ENCODE measurements at places on chromosomes 6 and 20.
A peak's percentile ranks its signal among the peaks of the same experiment; 100 is the strongest.

DNA sequence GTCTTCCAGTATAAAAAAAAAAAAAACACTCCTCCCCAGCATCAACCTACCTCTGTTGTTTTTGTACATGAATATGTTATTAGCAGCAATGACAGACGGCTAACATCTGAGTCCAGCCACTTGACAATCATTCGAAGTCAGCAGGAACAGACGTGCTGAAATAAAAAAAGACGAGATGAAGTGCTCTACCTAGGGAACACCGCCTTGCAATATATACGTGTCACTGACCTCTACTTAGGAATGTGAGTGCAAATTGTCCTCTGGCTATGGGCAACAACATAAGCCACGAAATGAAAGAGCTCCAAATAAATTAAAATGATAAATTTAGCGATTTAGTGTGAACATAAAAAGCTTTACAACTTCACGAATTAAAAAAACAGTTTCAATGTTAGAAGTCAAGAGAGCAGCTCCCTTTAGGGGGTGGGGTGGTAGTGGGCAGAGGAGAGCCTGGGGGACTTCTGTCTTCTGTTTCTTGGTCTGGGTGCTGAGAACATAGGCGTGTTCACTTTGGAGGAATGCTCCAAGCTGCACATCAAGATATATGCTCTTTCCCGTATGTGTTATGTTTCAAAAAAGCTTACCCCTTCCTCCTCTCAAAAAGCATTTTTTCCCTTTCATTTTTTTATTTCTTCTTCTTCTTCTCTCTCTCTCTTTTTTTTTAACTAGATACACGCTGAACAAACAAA is 23.3 kb downstream of the EDN1 start:
- DNase-seq: no peak

- DNase-seq: no peak
These were observed 229.2 kb downstream of the COL12A1 start for GRCh38 chr6:74976701-74977100.

DNA sequence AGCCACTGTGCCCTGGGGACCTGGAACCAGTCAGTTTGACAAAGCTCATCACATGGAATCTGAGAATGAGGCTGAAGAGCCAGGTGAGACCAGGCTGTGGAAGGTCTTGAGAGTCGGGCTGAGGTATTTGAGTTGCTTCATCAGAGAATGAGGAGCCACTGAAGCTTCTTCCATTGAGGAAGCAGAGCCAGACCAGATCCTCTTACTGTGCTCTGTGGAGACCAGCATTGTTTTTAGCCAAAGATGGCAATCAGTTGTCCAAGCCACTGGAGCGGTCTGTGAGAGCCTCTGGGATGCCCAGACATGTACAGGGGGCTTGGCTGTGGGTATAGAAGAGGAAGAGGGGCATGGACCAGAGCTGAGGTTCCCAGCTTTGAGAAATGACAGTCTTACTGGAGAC is 6.1 kb upstream of the EPB41L1 start:
- no peak for DNase-seq

GRCh38 chr6:21395121-21395520 is 198.4 kb upstream of the SOX4 start:
- no peak for DNase-seq

GRCh38 chr6:158095031-158095430 is 73.0 kb downstream of the SERAC1 start:
- DNase-seq: no peak

DNA sequence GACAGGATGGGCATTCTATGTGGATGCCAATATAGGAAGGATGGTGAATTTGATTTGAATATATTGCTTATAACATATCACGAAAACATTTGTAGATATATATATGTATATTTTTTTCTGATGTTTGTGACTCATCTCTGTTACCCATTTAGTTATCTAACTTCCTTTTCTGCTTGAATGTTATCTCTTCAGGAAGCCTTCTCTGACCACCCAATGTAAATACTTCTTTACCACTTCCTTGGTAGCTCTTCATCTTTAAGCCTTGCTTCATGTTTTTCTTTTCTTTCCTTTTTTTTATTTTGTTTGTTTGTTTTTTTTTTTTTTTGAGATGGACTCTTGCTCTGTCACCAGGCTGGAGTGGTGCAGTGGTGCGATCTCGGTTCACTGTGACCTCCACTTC is 260.5 kb upstream of the EPHA7 start:
- DNase-seq: no peak

GRCh38 chr6:140846503-140847261 is 1286.0 kb upstream of the GJE1 start:
- no peak for DNase-seq

- no peak for DNase-seq
These were observed 345.3 kb upstream of the ZFP64 start for GRCh38 chr20:52536841-52537400.

GRCh38 chr6:13528232-13528631 is 40.8 kb upstream of the GFOD1 start:
- no peak for DNase-seq

- DNase-seq: no peak
These were observed 609.8 kb downstream of the RFPL4B start for GRCh38 chr6:112956696-112957535.

DNA sequence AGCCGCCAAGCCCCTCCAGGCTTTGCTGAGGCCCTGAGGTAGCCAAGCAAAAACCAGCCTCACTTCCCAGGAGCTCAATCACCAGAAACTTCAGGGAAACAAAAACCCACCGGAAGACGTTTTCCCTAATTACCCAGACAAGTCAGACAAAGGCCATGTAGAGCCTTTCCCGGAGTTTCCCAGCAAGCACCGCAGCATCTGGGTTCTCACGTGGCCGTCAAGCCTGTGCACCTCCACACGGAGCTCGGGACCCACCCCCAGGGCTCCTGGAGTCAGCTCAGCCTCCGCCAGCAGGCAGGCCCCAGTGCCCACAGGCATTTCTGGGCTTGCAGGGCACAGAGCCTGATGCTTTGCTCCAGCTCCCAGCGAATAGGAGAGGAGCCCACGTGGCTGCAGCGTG is 10.1 kb upstream of the MRGBP start:
- DNase-seq: no peak

GRCh38 chr6:33623895-33624381 is 2.8 kb downstream of the ITPR3 start:
- DNase-seq: no peak

DNA sequence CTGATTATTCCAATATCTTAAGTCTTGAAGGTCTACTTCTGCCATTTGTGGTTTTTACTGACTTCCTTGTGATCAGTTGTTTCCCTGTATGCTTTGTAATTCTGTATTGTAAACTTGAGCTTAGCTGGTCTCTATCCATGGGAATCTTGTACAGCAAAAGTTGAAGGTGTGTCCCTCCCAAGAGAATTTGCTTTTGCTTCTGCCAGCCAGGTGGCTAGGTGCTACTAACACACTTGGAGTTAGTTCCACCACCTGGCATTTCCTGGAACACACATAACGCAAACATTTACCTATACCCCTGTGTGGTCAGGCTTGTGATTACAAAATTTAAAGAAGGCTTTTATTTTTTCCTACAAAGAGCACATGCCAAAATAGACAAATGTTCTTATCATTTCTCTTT is 141.2 kb downstream of the GRM4 start:
- no peak for DNase-seq

GRCh38 chr6:35025232-35026188 is 115.6 kb downstream of the TCP11 start:
- no peak for DNase-seq

GRCh38 chr6:159037756-159038290 is 7.0 kb downstream of the TAGAP start:
- no peak for DNase-seq

DNA sequence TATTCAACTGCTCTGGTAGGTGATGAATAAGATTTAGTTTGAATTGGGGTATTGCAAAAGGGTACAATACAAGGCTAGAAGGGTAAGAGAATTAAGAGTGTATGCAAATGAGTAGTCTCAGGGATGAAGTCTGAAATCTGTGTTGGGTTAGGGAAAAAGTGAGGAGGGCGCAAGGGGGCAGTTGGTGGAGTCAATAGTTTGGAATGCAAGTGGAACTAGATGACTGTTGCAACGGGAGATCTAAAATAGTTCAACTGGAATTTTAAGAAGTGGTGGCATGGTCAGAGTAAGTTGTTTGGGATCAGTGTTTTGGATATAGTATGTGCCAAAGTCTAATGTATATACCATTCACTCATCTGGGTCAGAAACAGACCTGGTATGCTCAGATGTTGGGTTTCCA is 329.6 kb downstream of the GJA1 start:
- DNase-seq: no peak

GRCh38 chr6:42086046-42087035 is 36.0 kb downstream of the TAF8 start:
- no peak for DNase-seq

DNA sequence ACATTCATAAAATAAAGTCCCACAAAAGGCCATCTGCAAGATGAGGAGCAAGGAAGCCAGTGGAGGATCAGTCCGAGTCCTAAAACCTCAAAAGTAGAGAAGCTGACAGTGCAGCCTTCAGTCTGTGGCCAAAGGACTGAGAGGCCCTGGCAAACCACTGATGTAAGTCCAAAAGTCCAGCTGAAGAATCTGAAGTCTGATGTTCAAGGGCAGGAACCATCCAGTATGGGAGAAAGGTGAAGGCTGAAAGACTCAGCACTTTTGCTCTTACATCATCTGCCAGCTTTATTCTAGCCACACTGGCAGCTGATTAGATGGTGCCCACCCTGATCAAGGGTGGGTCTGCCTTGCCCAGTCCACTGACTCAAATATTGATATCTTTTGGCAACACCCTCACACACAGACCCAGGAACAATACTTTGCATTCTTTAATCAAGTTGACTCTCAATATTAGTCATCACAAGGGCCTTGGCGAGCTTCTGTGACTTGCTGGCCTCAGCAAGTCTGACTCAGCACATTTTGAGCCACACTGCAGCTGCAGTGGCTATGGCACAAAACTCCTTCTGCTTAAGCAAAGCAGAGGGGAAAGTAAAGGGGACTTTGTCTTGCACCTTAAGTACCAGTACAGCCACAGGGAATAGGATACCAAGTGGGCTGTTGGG is 1370.3 kb upstream of the CITED2 start:
- no peak for DNase-seq

DNA sequence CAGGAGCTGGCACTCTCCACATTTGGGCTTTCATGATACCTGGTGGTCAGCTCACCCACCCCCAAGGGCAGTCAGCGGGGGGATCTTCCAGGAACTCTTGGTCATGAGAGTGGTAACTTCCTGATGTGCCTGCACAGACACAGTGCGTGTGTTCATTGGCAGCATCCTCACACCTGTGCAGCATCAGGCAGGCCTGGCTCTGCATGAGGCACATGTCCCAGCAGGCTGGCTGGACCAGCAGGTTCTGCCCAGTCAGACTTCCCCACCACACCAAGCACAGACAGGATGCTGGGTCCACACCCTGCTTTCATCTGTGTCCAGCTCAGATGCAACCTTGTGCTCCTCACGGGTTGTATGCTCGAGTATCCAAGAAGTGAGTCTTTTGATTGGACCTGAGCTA is 15.7 kb upstream of the UNC93A start:
- no peak for DNase-seq

DNA sequence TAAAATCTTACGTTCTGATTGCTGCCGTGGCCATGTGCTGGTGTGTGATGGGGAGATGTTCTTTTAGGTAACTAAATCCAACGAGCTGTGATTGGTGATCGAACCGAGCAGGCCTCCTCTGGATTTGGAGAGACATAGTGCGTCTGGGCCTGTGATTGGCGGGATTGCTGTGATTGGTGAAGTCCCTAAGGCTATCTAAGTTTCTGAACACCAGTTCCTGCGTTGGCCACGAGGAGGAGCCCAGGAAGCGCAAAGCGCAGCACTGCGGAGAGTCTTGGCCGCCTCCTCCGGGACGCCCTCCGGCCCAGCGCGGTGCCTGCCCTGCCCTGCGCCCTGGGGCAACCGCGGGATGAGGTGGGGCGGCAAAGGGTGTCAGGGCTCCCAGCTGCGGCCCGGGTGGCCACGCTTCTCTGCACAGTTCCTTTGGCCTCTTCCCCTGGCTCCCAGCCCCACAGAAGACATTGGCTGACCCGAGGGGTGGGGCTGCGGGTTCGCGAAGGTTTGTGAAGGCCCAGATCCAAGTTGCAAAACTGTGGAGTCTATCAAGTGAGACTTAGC is 33.0 kb downstream of the HNF4A start:
- DNase-seq: peak; percentile 58

- DNase-seq: no peak
These were observed 98.3 kb downstream of the ELOVL5 start for GRCh38 chr6:53250176-53251032.

DNA sequence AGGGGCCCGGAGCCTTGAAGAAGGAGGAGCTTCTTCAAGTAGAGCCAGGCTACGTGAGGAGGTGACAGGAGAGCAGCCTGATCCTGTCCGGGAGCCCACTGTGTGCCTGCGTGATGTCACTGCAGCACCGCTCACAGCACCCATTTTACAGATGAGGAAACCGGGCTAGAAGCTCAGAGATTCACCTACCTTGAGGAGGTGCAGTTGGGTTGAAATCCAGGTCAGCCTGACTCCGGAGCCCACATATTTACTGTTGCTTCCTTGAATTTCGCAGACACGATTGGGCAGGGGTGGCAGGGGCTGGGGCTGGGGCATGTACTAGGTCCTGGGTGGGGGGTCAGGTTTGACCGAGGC is 12.5 kb downstream of the VSTM2L start:
- DNase-seq: no peak

- no peak for DNase-seq
These were observed 50.2 kb upstream of the HINT3 start for GRCh38 chr6:125906158-125906998.

- DNase-seq: no peak
These were observed 22.2 kb downstream of the PREP start for GRCh38 chr6:105380634-105381033.

DNA sequence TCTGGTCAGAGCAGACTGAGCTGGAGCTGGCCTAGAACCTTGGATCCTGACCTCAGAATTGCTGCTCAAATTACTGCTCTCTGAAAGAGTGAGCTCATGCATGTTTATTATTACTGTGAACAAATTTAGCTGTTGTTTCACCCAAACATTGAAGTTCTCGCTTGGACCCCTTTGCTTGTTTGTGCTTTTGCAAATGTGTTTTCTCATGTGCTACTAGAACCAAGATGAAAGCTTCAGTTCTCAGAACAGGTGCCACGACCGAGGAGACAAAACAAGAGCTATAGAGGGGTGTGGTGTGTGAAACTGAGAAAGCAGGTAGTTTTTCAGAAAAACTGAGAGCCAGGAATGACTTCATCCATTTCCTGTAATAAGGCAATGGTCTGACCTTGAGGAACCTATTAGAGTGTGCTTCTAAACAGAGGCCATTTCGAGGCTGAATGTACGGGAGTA is 50.0 kb upstream of the ESR1 start:
- DNase-seq: no peak

DNA sequence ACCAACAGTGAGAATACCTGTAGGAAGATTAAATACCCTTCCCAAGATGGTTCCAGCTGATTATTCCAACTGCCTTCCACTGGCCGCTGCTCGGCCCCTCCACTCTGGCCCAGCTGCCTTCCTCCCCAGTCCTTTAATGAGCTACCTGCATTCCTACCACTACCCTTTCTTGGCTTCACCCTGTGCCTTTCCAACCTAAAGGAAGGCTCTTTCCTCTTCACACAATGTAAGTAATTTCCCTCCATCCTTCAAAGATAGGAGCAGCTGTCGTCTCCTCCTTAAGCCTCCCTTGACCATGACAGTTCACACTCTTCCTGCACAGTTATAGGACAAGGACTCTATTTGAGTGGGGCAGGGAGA is 16.2 kb upstream of the SNX9 start:
- no peak for DNase-seq

- DNase-seq: no peak
These were observed 397.9 kb downstream of the SAMD5 start for GRCh38 chr6:147906361-147906760.

Data from activated CD8-positive, alpha-beta memory T cell treated with anti-CD3 and anti-CD28 coated beads for 48 hours (primary cell).